GM13976 (cell line): ENCODE measurements at places on chromosomes 6 and 20.

DNA sequence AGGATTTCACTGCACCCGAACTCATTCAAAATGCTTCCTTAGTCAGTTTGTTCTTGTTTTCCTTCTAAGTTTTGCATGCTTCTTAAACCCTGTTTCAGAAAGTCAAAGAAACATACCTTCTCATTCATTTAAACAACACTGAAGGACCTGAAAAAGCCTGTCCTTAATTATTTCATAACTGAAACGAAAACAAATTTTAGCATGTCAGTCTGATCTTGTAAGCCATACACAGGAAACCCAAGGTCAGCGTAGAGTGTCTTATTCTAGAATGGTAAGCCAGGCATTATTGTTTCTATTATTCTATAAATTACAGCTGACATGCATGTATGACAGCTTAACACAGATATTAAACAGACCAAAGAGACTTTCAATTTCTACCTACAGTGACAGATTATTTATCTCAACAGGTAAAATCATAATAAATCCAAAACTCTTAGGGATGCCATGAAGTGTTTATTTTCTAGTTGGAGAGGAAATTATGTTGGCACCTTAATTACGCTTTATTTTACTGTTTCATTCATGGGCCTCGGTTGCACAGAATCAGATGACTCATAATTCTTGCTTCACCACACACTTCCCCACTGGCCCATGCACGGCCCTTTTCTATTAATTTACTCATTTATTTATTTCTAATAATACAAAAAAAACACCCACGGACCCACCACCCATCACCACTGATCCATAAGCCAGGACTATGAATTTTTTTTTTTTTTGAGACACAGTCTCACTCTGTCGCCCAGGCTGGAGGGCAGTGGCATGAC, 39.3 kb upstream of the DUSP22 start:
- no peak for DNase-seq

DNA sequence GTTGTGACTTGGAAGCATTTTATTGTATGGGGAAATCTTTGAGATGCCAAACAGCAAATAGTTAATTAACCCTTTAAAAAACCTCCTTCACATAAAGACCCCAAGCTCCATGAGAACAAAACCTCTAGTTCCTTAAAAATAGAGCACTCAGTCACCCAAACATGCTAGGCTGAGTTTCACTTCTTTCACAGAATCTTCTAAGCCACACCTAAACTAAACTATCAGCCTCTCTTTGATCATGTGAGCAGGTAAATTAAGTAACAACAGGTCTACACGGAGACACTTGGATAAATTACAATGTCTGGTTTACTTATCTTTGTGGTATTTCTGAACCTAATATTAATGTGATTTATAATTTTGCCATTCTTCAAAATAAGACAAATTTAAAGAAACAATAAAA, 205.2 kb upstream of the MARCKS start:
- DNase-seq, result no peak

GRCh38 chr6:36402481-36402880, 15.0 kb upstream of the ETV7 start:
- DNase-seq, result no peak

DNA sequence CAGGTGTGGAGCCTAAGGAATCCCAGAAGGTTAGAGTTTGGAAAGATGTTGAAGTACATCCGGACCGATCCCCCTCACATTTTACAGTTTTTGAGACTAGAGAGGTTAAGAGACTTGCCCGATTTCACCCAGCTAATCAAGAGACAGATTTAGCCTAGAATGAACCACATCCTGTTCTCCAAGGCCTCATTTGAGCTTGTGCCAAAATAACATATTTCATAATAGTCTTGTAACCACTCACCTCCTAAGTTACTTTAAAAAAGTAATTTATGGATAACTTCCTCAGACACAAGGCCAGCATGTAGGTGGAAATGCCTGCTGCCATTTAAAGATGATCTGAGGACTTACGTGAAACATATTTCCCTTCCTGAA, 39.8 kb upstream of the ARHGAP18 start:
- DNase-seq, result no peak

DNA sequence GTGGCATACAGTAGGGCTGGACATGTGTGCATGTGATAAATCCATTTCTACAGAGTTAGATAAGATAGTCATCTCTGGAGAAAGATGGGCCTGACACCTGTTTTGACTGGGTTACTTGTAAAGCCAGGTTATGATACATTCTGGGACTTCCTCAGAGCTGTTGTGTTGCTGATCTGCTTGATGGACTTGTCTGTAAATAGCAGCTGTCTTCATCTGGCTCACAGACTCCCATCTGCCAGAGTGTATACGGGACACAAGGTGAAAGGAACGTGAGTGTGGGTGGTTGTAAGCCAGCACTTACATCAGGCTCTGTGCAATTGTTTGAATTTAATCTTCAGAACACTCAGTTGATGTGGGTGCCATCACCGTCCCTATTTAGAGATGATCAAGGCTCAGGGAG, 49.8 kb downstream of the ZDHHC14 start:
- no peak for DNase-seq

DNA sequence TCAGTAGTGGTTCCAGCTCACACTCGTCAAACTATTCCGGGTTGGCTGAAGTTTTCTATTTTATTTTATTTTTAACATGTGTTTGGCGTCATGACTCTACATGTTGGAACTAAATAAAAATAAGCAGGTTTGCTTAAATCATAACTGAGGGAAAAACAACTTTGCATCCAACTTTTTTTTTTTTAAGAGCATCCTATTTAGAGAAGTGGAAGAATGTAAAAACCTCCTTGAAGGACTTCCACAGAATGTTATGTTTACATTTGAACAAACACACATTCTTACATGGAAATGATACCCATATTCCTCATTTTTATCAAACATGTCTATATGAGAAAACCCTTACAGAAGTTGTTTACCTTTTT, 659 bp downstream of the PRDM1 start:
- DNase-seq, result no peak
